ENCODE measurements at places on chromosomes 13 and 19.

DNA sequence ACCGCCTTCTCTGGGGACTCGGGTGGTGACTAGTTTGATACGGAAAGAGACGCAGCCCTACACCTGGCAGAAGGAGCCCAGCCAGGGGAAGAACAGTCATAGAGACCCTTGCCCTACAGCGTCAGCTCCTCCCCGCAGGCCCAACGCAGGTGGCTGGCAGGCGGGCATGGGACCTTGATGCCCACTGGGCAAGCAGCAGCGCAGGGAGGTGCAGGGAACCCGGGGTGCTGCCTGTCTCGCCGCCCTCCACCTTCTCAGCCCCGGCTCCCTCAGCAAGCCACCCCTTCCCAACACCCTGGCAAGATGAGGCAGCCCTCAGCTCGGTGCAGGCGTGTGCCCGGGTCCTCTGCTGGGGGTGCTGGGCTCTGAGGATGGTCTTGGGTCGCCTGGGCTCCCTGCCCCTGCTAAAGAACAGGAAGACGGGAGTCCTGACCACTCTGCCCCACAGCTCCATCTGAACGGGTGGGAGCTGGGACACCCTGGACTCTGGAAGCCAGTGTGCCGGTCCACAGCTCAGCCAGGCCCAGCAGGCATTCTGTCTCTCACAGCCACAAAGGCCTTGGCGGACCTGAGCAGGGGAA, 9.0 kb downstream of the MIER2 start:
- DNase-seq, result no peak

DNA sequence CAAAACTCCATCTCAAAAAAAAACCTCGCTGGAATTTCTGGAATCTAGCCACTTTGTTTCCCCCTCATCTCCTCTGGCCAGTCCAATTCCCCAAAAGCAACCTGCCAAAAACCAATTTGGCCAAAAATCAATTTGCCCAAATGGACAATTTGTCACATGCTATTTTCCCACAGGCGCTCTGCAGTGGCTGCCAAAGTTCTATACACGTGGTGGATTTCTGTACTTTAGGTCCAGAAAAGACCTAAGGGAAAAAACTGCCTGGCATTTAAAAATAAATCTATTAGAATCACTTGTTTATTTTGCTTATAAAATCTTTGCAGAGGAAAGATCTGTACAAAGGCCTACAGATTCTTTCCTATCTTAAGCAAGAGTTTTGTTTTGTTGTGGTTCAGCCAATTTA, 79.4 kb downstream of the MAP4K1 start:
- no peak for DNase-seq

- no peak for DNase-seq
Measured at GRCh38 chr13:31537052-31537451, 202.3 kb upstream of the RXFP2 start.

DNA sequence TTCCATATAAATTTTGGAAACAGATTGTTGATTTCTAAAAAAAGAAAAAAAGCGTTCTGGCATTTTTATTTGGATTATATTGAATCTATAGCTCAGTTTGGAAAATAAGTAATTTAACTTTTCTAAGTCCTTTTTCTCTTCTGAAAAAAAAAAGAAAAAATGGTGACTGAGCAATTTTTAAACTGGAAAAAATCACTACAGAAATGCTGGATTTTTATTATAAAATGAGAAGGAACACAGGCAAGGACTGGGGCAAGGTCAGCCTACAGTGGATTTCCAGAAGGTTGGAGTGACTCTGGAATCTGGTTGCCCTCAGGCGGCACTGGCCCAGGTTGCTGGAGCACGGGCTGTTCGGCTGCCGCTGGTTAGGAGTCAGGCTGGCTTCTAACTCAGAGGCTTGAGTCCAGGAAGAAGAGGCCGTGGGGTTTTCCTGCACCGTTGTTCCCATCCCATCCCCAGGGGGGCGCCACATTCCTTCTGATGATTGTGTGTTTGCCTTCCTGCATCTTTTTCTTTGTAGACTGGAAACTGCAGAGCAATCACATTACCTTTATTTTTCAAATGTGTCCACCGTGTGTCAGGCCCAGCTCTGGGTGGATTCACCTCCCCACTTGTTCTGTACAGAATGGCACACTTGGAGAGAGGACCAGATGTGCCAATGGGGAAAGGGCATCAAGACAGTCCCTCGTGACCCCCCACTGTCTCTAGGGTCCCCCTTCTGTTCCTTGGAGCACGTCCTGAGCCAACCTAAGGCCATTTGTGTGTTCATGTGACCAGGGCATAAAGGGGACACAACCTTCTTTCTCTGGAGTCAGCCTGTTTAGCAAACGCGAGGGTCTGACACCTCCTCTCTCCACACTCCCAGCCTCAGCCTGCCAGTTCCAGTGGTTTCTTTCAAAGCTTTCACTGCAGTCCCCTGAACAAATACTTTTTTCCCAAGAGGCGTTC, 44.5 kb upstream of the GTF3A start:
- DNase-seq, result peak; percentile 56

DNA sequence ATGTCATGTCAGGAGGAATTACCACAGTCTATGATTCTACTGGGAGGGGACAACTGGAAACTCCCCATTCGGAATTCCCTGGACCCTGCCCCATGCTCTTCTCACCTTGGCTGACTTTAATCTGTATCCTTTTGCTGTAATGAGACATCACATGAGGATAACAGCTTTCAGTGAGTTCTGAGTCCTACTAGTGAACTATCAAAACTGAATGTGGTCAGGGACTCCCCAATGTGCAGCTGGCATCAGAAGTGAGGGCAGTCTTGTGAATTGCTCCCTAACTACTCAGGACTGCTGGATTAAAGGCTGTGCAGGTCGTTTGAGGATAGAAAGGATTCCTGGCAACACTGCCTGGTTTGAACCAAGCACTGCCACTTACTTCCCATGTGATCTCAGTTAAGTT, 15.2 kb downstream of the SIGLEC7 start:
- DNase-seq, result no peak

- DNase-seq, result no peak
Measured at GRCh38 chr19:35167251-35168119, 12.9 kb downstream of the FXYD5 start.

DNA sequence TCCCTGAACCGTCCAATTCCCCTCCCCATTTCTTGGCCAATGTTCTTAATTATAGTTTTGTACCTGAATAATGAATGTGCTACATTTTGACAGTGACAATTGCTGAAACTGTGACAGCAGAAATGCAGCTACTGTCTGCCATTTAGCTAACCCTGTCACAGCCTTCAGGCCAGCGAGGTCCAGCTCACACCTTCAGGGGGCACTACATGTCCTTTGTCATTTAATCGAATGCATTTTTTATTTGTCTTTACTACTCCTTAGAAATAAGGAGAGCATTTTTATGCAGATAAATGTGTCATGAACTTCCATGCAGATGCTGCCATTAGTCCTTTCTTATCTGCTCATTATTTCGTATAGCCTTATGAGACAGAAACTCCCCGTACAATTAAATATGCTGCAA, 159.9 kb downstream of the MZT1 start:
- no peak for DNase-seq

GRCh38 chr13:55577082-55577846, 1563.5 kb upstream of the PRR20A start:
- DNase-seq, result no peak

GRCh38 chr19:13286195-13286985, 136.2 kb downstream of the IER2 start:
- DNase-seq, result no peak

DNA sequence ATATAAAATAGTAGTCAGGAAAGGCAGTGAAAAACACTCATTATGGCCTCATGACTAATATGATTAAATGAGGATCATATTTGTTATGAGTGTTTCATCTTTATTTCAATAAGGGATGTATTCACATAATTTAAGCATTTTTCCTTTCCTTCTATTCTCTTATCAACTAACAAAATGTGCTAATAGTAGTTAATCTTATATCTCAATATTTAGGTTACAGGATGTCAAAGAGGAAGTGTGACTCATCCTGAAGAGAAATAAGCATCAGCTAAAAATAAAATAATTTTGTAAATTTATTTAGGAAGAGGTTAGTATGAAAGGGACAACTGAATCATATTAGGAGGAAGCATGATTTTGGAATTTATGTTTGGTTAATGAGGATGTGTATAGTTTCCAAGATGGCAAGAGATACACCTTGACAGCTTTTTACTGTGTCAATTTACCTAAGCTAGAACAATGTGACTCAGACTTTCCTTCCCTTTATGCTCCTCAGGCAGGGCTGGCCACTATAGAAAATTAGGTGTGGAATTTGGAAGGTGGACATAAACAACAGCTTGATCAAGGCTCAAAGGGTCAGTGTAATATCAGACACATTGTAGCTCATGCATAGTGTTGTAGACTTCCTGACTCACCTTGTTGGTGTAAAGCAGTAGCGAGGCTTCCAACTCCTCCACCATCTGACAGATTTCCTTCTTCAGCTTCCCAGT, 172.7 kb downstream of the SLITRK1 start:
- peak; percentile 2 for DNase-seq

- DNase-seq, result no peak
Measured at GRCh38 chr13:43316281-43316680, 292.9 kb downstream of the DNAJC15 start.

DNA sequence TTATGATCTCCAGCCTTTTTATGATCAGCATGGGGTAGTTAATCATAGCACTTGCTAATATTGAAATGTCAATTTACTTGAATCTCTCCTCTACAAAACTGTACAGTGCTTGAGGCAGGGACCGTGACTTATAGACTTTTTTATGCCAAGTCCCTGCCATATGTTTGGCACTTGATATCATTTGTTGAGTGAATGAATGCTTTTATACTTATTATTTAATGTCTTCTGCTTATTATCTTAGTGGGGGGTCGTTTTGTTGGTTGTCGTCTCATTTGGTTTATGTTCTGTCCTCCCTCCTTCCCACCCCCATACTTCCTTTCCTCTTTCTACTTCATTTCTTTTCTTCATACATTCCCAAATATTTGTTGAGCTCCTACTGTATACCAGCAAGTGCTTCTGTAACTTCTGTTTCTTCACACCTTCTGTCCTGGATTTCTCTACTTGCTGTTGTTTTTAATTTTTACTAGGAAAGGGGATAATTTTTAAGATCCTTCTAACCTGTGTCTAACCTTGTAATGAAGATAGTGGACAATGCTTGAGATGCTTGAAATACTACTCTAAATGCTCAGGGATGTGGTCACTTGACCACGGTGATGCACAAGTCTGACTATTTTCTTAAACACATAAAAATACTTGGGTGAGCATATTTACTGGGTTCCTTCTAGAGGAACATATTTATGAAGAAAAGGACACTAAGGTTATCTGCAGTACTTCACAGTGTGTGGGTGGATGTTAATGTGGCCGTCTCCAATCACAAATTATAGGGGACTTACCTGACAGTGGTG, 223.8 kb downstream of the TDRD3 start:
- DNase-seq, result no peak

DNA sequence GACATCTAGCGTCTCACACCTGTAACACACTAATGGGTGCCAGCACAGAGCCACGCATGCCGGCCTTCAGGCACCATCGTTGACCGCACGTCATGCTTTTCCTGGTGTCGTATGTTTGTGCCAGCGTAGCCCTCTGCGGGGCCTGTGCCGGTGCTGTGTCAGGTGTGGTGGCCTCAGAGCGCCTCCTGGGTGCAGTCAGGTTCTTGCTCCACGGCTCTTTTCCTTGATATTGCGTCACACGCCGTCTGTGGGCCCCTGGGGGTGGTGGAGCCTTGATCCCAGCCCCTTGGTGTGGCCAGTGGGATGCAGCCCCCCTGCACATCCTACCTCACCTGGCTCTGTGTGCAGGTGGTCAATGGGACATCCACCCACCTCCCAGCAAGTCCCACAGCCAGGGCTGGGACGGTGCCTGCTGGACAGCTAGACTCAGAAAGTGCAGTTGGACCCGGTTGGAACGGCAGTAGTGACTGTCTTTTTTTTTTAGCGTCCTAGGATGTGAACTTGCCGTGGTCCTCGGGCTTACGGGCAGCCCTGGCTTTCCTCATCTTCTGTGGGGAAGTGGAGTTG, 24.5 kb downstream of the TFDP1 start:
- DNase-seq, result no peak

DNA sequence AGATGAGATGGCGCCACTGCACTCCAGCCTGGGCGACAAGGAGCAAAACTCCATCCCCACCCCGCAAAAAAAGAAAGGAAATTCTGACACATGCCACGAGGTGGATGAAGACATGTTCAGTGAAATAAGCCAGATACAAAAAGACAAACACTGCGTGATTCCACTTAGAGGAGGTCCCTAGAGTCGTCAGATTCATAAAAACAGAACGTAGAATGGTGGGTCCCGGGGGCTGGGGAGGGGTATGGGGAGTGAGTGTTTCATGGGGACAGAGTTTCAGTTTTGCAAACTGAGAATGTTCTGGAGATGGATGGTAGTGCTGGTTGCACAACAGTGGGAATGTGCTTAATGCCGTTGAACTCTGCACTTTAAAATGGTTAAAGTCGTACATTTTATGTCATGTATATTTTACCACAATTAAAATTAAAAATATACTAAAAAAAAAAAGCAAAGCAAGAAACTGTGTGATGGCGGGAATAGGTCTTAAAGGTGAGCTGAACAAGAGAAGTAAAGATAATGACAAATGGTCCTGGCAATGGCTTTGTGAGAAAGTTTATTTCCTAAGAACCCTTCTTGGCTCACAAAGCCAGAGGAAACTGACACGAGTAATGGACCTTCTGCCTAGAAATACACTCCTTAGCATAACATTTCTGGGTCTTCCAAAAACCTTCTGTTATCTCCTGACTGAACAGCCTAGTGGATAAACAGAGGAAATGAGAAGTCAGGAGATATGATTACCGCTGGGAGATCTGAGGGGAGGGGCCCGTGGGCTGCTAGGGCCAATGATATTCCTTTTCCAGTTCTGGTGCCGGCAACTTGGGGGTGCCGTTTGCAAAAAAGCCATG, 4.2 kb upstream of the SPC24 start:
- peak; percentile 54 for DNase-seq

DNA sequence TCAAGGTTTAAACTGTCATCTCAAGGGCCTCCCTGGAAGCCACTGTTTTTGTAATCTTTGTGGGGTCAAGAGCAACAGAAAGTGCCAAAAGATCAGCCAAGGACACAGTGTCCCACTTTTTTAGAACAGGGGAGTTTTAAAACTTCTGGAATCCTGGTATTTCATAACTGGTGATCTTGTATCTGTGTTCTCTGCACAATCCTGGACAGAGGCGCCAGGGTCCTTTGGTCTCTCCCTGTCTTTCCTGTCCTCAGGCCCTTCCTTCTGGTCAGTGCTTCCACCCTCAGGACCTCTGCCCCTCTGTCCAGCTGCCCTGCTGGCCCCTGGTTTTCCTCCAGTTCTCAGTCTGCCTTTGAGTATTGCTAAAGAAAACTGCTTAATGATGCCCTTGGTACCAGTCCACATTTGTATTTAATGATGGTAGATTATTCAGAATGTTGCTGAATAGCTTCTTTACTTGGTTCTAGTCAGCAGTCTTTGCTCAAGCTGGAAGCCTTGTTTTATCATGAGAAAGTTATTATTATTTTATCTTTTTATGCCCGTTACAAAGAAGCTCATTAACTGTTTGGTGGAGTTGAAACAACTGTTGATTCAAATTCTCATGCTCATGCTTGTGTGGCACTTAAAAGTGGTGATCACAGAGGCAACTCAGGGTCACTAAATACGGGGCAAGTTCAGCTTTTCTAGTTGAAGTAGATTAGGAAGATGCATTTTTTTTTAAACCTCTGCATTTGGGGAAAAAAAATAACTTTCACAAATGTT, 47.5 kb downstream of the WASF3 start:
- DNase-seq, result no peak

- DNase-seq, result peak; percentile 36
Measured at GRCh38 chr19:54517483-54517882, 14.9 kb downstream of the LAIR2 start.

GRCh38 chr19:49856574-49857021, 5.6 kb downstream of the PTOV1 start:
- no peak for DNase-seq
